ENCODE measurements at places on chromosomes 5 and 9. TPM values are rescaled to one million over a fixed set of nuclear protein-coding genes. Genes with fewer than 3 reads are reported as not detected.

DNA sequence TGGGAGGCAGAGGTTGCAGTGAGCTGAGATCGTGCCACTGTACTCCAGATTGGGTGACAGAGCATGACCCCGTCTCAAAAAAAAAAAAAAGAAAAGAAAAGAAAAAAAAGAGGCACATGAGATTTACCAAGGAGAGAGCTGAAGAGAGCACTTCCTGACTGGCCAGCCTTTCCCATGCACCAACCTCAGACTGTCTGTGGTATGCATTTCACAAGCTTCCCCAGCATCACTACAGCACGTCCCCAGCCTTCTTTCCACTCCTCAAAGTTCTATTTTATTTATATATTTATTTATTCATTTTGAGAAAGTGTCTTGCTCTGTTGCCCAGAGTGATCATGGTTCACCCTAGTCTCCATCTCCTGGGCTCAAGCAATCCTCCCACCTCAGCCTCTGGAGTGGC is 13.6 kb upstream of the FUBP3 start:
- H3K27me3 ChIP-seq = no peaks in the 10 kb centered on the region
- no peaks in the 10 kb centered on the region for H3K4me1 ChIP-seq
- DNase-seq = no peak
- H3K36me3 ChIP-seq = no peaks in the 10 kb centered on the region
- no peak overlapping the region for H3K4me3 ChIP-seq

- no peak overlapping the region for H3K4me3 ChIP-seq
- DNase-seq = no peak
- H3K27me3 ChIP-seq = no peaks in the 10 kb centered on the region
- no peak overlapping the region for H3K27ac ChIP-seq
- no peaks in the 10 kb centered on the region for H3K36me3 ChIP-seq
These were observed 1.9 kb upstream of the GM2A start for GRCh38 chr5:151251001-151251551.

GRCh38 chr9:95081998-95082397 is 235.5 kb downstream of the FANCC start:
- H3K27me3 ChIP-seq = no peaks in the 10 kb centered on the region
- peaks cover 80% of the 10 kb centered on the region for H3K4me1 ChIP-seq
- DNase-seq = no peak

Gene PCAT7
- total RNA-seq = not detected

Gene NRARP
- 13.3 TPM for total RNA-seq

GRCh38 chr5:172892713-172893112 is 58.7 kb downstream of the ERGIC1 start:
- no peaks in the 10 kb centered on the region for H3K27me3 ChIP-seq
- H3K27ac ChIP-seq = peak overlapping the region; percentile 84
- H3K4me3 ChIP-seq = no peak overlapping the region

- H3K36me3 ChIP-seq = no peaks in the 10 kb centered on the region
- H3K27me3 ChIP-seq = no peaks in the 10 kb centered on the region
- H3K4me1 ChIP-seq = peaks cover 17% of the 10 kb centered on the region
- no peak overlapping the region for H3K4me3 ChIP-seq
These were observed 49.0 kb downstream of the OLFM1 start for GRCh38 chr9:135136481-135136880.

DNA sequence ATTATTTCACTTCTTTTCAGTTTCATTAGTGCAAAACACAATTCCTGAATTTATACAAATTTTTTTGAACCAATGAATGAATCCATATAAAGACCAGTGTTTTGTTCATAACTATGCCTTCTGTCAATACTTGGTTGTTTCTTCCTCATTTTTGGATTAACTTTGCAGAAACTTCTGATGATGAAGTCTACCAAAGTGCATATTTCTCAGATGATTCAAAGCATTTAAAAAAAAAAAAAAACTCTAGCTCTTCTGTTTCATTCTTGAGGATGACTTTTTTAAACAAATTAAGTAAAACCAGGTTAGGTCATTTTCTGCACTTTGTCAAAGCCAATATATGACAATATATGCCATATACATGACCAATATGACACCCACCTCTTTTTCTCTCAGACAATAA is 92.6 kb downstream of the CHSY3 start:
- H3K4me3 ChIP-seq = no peak overlapping the region
- H3K27ac ChIP-seq = no peak overlapping the region
- no peaks in the 10 kb centered on the region for H3K27me3 ChIP-seq
- no peaks in the 10 kb centered on the region for H3K36me3 ChIP-seq
- H3K4me1 ChIP-seq = no peaks in the 10 kb centered on the region
- DNase-seq = no peak

DNA sequence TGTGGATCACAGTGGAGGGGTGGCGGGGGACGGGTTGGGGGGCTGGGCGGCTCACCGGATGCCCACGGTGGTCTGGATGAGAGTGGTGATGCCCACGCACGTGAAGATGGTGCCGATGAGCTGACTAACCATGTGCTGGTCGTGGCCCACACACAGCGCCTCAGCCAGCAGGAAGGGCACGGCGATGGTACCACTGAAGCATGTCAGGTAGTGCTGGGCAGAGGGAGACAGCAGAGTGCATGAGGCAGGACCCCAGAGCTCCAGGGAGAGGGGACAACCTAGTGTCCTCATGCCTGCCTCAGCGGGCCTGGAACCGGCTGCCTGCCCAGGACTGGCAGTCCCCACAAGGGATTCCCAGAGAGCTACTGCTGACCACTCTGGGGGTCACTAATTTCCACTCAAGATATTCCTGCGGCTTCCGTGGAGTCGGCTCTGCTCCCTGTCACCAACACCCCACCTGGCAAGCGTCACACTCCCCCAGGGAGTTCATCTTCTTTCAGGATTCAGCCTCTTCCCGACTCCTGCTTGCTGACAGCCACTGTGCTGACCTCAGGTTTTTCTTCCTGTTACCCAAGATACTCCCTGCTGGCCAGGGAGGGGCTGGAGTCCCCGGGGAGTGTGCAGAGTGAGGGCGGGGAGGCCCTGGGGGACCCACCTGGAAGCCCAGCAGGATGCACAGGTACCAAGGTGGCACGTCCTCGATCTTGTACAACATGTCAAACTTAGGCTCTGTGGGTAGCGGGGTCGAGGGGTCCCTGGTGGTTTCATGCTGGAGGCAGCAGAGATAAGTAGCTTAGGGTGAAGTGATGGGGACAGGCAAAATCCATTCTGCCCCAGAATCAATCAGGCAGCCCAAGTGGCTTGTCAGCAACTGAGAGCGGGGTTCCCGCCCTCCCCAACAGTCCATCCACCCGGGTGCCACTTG is 998 bp downstream of the SLC23A1 start:
- peaks cover 15% of the 10 kb centered on the region for H3K4me1 ChIP-seq
- no peaks in the 10 kb centered on the region for H3K36me3 ChIP-seq
- H3K27me3 ChIP-seq = no peaks in the 10 kb centered on the region
- no peak for DNase-seq
- H3K4me3 ChIP-seq = no peak overlapping the region

DNA sequence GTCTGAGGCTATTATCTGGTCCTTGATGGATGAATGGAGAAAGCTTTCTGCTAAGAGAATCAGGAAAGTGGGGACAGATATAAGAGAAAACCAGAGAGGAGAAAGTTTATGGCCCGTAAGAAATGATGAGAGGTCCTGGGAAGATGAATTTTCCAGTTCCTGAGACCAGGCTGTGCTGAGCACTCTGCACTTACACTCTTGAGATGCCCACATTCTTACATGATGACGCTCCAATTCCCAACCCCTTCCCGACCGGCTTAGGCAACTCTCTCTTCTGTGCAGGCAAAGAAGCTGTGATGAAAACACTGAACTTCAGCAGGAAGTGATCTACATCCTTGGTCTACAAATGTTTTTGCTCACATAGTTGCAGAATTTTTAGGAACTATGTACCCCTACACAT is 417.0 kb downstream of the ARHGEF28 start:
- no peak overlapping the region for H3K4me3 ChIP-seq
- no peak for DNase-seq
- H3K36me3 ChIP-seq = no peaks in the 10 kb centered on the region
- no peak overlapping the region for H3K27ac ChIP-seq
- no peaks in the 10 kb centered on the region for H3K4me1 ChIP-seq

- H3K4me3 ChIP-seq = no peak overlapping the region
- DNase-seq = no peak
- H3K27ac ChIP-seq = no peak overlapping the region
- peaks cover 6% of the 10 kb centered on the region for H3K36me3 ChIP-seq
- H3K27me3 ChIP-seq = no peaks in the 10 kb centered on the region
- no peaks in the 10 kb centered on the region for H3K4me1 ChIP-seq
These were observed 34.5 kb downstream of the DAB2IP start for GRCh38 chr9:121685795-121686377.

DNA sequence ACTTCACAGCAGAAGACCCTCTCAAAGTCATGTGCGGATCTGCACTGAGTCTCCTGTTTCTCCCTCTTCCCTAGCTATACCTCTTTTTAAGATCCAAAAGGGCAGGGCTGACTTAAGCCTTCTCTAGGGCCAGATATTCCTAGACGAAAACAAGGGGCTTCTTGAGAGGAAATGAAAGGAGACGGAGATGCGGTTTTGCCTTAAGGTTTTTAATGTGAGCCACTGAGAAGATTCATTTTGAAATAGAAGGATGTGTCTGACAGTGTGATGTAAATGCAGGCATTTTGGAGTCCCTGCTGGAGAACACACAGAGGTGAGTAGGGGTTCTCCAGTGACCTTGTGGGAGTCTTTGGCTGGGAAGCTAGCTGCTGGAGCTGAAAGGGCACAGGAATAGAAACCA is 15.6 kb upstream of the IL12B start:
- H3K4me1 ChIP-seq = peaks cover 10% of the 10 kb centered on the region
- no peak overlapping the region for H3K4me3 ChIP-seq
- no peaks in the 10 kb centered on the region for H3K36me3 ChIP-seq
- H3K27ac ChIP-seq = no peak overlapping the region
- DNase-seq = no peak

DNA sequence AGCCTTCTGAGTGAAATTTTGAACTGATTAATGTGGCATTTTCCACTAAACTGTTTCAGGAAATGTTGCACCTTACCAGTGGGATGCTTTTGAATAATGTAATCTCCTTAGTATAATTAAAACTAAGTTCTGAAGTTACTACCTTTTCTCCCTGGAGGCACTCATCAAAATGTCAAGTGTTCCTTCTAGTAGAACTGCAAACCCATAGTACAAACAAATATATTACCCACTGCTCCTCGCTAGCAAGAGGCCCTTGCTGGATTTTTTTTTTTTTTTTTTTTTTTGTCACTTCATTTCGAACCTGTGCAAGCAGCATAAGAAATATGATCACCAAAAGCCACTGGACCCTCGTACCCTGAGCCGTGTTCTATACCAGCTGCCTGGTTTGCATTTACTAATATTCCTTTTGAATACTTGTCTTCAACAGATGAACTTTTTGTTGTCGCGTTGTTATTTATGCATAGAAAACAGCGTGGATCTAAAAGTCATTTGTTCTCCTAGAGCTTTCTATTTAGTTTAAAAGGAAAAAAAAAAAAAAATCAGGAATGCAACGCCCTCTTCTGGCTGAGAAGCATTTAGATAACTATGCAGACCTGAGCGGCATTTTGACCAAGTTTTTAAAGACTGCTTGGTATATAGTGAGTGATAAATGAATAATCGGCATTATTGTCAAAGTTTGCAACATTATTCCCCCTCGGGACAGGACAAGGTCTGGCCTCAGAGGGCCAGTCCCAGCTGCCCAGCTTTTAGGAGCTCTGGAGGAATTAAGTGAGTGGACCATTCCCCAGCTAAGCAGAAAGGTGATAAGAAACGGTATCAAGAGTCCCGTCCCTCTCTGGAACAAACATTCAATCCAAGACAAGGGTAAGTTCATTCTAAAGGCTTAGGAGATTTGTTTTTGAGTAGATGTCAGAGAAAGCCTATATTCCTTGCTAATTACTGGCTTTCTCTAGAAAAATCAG is 162.5 kb upstream of the KIF2A start:
- H3K36me3 ChIP-seq = no peaks in the 10 kb centered on the region
- H3K4me3 ChIP-seq = no peak overlapping the region
- DNase-seq = no peak
- no peak overlapping the region for H3K27ac ChIP-seq
- H3K4me1 ChIP-seq = no peaks in the 10 kb centered on the region

- H3K27me3 ChIP-seq = no peaks in the 10 kb centered on the region
- no peak for DNase-seq
- H3K4me1 ChIP-seq = peaks cover 15% of the 10 kb centered on the region
- peaks cover 38% of the 10 kb centered on the region for H3K36me3 ChIP-seq
- no peak overlapping the region for H3K27ac ChIP-seq
These were observed 27.6 kb downstream of the TPPP start for GRCh38 chr5:665541-665955.

DNA sequence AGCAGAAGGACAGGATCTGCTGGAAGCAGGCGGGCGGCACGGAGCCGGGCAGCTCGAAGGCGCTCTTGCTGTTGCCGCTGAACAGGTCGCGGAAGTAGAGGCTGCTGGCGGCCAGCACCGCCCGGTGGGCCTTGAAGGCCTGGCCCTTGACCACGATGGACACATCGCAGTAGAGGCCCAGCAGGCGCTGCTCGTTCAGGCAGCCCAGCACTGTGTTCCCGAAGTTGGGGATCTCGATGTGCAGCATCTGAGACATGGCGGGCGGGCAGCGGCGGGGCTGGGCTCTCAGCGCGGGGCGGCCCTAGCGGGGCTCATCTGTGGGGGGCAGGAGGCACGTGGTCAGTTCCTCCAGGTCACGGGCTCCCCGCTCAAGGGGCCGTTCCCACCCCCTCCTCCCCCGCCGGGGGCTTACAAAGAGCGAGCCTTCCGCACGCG is 44.8 kb downstream of the NACC2 start:
- no peak for DNase-seq
- H3K4me1 ChIP-seq = no peaks in the 10 kb centered on the region
- no peak overlapping the region for H3K27ac ChIP-seq
- H3K4me3 ChIP-seq = no peak overlapping the region
- peaks cover 21% of the 10 kb centered on the region for H3K36me3 ChIP-seq

- H3K27me3 ChIP-seq = no peaks in the 10 kb centered on the region
- no peak overlapping the region for H3K27ac ChIP-seq
These were observed 204.9 kb upstream of the NREP start for GRCh38 chr5:111961862-111962261.

DNA sequence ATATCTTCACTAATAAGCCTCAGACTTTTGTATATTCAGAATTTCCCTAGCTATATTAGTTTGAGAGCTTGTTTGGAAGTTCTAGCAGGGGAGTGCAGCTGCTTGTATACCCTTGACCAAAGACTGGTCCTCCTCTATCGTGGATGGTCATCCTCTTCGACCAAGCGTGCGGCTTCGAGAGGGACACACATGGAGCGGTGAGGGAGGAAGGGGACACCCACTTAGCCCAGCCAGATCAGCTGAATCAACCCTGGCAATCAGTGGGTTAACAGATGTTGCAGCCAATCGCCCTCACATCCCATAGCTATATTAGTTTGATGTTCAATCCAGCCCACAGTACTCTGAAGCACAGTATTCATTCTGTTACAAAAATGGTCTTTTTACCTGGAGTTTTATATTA is 3.2 kb downstream of the CAVIN4 start:
- H3K36me3 ChIP-seq = peaks cover 8% of the 10 kb centered on the region
- peak overlapping the region; percentile 84 for H3K27ac ChIP-seq
- no peaks in the 10 kb centered on the region for H3K27me3 ChIP-seq
- no peaks in the 10 kb centered on the region for H3K4me1 ChIP-seq

Gene FOXD4L3
- not detected for total RNA-seq

GRCh38 chr5:51399643-51400006 is 16.4 kb downstream of the ISL1 start:
- peaks cover 7% of the 10 kb centered on the region for H3K27me3 ChIP-seq
- H3K4me3 ChIP-seq = no peak overlapping the region
- H3K36me3 ChIP-seq = no peaks in the 10 kb centered on the region
- DNase-seq = no peak
- no peak overlapping the region for H3K27ac ChIP-seq
